ENCODE measurements at places on chromosomes 1 and 21.

GRCh38 chr1:70554341-70554740 lies 143.3 kb downstream of the CTH start:
- DNase-seq = no peak

GRCh38 chr21:24045775-24046215 lies 1561.5 kb downstream of the MRPL39 start:
- no peak for DNase-seq

- no peak for DNase-seq
These were observed 52.2 kb downstream of the PHACTR4 start for GRCh38 chr1:28421744-28422143.

DNA sequence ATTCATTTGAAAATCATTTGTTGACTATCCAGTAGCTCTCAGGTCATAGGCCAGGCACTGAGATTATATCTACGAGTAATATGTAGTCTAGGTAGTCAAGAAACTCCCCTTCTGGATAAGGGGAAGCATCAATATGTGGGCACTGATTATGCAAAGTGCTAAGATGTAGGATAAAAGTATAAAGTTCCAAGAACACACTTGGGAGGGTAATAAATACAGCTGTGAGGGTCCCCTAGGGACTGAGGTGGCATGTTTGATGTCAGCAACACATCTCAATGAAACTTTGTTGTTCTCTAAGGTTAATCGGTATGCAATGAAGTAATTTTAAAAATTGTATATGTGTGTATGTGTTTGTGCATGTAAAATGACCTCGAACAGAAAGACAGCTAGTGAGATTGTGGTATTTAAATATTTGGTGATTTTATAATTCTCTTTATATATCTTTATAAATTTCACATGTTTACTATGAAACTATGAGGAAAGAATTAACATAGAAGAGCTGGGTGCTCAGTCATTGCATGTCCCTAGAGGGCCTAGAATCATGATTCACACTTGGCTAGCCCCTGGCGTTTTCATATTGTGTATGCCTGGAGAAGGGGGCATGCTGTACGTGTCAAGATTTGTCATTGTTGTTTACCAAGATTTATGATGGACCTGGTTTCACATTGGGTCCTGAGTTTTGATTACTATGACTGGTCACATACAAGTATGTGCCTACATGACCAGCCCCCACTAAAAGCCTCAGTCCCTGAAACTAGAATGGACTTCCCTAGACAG lies 140.1 kb upstream of the DUSP10 start:
- DNase-seq = no peak

DNA sequence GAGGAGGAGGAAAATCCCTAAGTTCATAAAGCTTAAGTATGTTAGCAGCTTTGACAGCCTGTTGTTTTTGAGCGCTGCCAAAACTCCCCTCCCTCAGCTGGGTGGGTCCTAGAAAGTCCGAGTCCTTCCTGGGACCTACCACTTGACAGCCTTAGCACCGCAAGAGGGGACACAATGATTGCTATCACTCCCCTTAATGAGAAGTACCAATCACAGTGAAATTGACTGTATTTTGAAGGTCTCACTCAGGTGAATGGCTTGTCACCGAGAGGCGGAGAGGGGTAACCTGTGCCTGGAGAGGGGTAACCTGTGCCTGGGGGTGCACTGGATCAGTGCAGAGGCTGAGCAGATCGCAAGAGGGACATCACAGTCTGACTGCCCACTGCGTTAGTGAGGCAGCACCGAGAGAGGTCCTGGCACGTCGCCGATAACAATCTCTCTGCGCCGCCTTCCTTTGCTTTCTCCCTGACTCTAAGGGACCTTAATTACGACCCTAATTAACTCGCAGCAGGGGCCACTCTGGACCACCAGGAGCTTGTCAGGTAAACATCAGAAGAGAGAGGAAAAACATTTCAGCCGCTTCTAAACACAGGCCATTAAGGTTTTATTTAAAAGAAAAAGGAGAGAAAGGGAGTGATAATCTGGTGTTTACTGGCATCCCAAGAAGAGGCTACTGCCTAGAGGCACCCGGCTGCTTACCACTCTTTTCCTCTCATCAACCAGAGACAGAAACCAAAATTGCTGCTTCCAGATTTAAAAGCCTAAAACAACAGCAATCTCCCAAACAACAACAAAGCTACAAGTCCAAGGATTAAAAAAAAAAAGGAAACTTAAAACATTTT lies 25.7 kb upstream of the KCNK1 start:
- DNase-seq = peak; percentile 12

- DNase-seq = no peak
These were observed 61.6 kb downstream of the SLX9 start for GRCh38 chr21:45001134-45002095.

DNA sequence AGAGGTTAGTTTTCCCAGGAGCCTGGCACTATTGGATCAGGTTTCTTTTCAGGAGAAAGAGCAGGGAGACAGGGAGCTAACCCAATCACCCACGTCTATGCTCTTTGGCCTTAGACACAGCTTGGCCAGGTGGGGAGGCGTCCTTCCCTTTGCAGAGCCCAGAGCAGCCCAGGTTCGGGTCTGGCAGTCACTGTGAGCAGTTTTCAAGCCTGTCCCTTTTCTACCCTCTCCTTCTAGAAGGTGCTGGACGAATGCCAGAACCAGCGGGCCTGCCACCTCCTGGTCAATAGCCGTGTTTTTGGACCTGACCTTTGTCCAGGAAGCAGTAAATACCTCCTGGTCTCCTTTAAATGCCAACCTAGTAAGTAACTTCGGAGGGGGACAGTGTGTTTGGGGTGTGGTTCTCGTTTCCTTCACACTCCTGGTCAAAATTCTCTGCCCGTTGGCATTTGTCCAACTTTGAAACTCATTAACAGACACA lies 44.9 kb downstream of the EVA1C start:
- no peak for DNase-seq

GRCh38 chr1:4269330-4269729 lies 369.3 kb upstream of the C1orf174 start:
- DNase-seq = no peak

DNA sequence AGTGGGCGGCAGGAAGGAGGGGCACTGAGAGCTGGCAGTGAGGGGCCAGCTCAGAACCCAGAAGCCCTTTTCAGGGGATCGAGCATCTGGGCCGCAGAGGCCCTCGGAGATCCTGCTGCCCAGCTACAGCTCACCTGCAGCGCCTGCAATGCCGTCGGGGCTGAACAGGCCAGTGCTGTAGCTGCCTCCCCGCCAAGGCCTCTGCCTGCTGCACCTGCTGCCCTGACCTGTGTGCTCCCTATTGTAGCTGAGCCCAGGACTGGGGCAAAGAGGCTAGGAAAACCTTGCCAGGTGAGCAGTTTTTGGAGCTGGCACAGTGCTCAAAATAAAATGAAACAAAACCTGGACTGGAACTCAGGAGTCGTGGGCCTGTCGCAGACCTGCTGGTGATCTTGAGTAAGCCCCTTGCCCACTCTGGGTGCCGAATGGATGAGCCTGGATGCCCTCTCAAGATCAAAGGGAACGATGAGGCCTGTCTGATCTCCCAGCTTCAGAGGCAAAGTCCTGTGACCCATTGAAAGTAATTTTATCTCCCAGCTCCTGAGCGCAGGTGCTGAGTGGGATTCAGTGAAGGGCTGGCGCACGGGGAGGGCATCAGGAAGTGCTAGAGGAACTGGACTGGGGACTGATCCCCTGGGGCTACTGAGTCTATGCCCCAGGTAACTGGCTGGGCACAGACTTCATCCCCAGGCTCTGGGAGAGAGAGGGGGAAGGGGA lies 154.6 kb downstream of the FOXD2 start:
- no peak for DNase-seq

DNA sequence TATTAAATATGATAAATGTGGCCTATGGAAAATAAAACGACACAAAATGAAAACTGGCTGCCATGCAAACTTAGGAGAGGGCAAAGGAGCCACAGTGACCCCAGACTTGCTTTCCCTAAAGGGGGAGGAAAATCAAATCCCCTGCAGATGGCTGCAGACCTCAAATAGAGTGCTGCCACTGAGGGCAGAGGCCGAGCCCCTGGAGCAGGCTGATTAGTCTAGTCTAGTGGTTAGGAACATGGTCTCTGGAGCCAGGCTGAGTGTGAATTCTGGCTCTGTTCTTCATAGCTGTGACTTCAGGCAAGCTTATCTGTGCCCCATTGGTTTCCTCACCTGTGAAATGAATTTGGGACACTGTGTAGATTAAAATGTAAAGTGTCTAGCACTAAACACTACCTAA lies 60.8 kb downstream of the ITPKB start:
- no peak for DNase-seq

- no peak for DNase-seq
These were observed 222.7 kb downstream of the NUF2 start for GRCh38 chr1:163544441-163544840.

- DNase-seq = no peak
These were observed 30.2 kb upstream of the CLDN14 start for GRCh38 chr21:36509973-36510664.

Data from GM06990 (cell line).